Aortic smooth muscle cell (primary cell): ENCODE measurements at places on chromosomes 13 and 19. TPM values are rescaled to one million over a fixed set of nuclear protein-coding genes. Genes with fewer than 3 reads are reported as not detected.

Gene NRTN
- not detected in 2 replicates for total RNA-seq

Gene MAU2
- total RNA-seq, result 23.3 and 26.7 TPM in 2 replicates

Gene CELF5
- total RNA-seq, result not detected in 2 replicates

Gene SPACA4
- not detected in 2 replicates for total RNA-seq

Gene PRSS57
- total RNA-seq, result not detected in 2 replicates

Gene ERICH4
- not detected in 2 replicates for total RNA-seq

Gene LPAR6
- total RNA-seq, result 12.4 and 28.2 TPM in 2 replicates

Gene IL17D
- total RNA-seq, result 5.3 and 13.7 TPM in 2 replicates

Gene LILRB3
- total RNA-seq, result not detected in 2 replicates

Gene GARIN5A
- 0.26 TPM in 1 of 2 replicates, not detected in the other for total RNA-seq

Gene SIGLEC6
- not detected in 2 replicates for total RNA-seq

Gene GPR4
- total RNA-seq, result 0.40 and 0.99 TPM in 2 replicates

Gene CA11
- total RNA-seq, result 0.93 and 1.1 TPM in 2 replicates

Gene ZFR2
- not detected in 2 replicates for total RNA-seq

Gene RABAC1
- 212 and 252 TPM in 2 replicates for total RNA-seq

Gene TSKS
- 0.06 and 0.13 TPM in 2 replicates for total RNA-seq
